NB4 (cell line): ENCODE measurements at places on chromosomes 5 and 9.

DNA sequence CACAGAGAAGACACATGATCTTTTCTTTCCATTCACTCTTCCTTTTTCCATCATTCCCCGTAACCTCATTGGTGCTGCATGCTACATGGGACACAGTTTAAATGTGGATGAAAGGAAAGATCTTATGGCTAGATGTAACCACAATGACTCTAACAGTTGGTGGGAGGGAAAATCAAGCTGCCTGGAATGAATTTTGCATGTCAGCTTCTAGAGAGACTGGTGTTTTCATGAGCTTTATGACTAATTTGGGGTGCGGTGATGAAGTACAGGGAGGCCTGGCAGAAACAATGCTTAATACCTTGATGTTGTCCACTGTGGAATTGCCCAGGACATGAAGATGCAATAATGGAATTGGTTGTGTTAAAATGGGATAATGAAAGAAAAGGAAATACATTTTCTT, 55.9 kb upstream of the MYO10 start:
- no peak for DNase-seq

DNA sequence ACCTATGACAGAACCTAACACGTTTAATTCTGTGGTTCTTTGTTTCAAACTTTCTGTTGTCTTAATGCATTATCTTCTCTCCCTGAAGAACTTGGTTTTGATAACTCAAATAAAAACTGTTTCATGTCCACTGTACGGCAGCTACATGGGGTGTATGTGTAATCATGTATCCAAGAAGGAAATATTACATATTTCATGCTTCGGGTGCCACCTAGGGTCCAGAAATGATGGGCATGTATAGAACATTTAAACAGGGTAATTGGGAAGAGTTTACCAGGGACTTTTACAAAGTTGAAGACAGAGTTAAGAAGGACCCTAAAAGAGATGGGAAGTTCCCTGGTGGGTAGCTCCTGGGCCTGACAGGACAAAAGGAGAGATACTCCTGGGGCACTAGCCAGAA, 291.3 kb downstream of the FBXL7 start:
- no peak for DNase-seq

DNA sequence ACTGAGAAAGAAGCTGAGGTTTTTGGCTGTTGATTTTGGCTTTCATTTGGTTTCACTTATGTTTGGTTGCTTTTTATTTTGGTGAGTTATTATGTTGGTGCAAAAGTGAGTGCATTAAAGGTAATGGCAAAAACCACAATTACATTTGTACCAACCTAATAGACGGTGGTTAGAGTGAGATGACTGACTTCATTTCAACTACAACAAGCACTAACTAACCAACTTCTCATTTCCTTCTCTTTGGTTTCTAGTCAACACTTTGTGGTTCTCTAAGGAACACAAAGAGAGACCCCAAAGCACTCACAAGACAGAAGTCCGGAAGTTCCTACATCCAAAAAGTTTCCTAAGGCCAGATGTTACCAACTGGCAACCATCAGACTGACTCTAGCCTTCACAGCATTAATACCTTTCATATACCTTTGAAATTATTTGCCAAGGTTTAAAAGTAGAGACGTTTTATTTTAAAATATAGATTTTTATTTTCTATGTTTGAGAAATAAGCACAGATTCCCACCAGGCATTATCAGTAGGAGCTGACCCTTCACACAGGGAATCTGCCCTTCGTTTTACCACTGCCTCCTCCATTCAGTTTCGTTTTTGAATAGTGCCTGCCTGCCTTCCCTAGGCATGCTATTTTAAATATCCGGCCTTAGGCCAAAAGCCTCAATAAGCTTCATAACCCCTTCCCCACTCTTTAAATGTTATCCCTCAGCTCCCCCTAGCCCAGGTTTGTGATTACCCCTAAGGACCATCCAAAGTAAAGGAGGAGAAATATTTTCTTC, 301.1 kb upstream of the PTGER4 start:
- no peak for DNase-seq

DNA sequence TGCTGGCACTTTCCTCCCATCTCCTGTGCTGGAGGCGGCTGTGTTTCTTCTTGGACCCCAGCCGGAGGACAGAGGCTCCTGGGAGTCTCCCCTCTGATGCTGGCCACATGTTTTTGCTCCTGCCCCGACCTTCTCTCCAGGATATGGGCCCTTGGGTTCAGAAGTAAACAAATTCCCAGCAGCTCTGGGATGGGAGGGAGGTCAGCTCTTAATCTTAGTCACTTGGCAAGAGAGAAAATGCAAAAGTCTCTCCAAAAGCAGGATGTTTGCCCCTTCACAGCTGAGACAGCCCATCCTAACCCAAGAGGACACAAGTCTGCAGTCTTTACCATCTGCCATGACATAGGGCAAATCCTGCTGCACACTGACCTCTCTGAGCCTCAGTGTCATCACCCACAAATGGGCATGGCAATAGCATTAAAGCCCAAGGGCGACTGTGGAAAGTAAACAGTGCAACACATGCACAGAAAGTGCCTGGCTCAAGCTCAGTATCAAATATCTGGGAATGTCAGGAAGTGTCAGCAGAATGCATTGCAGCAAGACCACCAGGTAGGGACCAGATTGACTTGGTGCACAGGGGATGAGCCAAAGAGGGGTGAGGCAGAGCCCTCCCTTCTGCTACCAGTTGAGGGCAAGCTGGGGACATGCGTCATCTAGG, 117.0 kb upstream of the CXCL14 start:
- no peak for DNase-seq

GRCh38 chr9:133456409-133456808, 3.4 kb upstream of the CACFD1 start:
- DNase-seq: no peak

- DNase-seq: no peak
Observed at GRCh38 chr5:132008961-132009680, 2.3 kb downstream of the ACSL6 start.

- no peak for DNase-seq
Observed at GRCh38 chr9:101225271-101225670, 159.5 kb downstream of the BAAT start.

DNA sequence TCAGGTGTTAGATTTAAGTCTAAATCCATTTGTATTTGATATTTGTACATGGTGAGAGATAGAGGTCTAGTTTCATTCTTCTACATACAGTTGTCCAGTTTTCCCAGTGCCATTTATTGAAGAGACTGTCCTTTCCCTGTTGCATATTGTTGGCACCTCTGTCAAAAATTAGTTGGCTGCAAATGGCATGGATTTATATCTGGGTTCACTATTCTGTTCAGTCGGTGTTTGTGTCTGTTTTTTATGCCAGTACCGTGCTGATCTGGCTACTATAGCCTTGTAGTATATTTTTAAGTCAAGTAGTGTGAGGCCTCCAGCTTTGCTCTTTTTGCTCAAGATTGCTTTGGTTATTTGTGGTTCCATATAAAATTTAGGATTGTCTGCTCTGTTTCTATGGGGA, 176.2 kb upstream of the DMRT1 start:
- DNase-seq: no peak

GRCh38 chr5:171513591-171513990, 94.1 kb downstream of the FGF18 start:
- no peak for DNase-seq

- no peak for DNase-seq
Observed at GRCh38 chr5:129593525-129593924, 133.4 kb downstream of the ADAMTS19 start.

GRCh38 chr9:109974918-109975276, 194.9 kb downstream of the PALM2AKAP2 start:
- no peak for DNase-seq

DNA sequence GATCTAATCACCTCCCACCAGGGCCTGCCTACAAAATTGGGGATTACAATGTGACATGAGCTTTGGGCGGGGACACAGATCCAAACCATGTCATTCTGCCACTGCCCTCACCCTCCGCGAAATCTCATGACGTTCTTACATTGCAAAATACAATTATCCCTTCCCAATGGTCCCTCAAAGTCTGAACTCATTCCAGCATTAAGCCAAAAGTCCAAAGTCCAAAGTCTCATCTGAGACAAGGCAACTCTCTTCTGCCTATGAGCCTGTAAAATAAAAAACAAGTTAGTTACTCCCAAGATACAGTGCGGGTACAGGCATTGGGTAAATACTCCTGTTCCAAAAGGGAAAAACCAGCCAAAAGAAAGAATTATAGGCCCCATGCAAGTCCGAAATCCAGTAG, 14.6 kb upstream of the PCDHAC2 start:
- DNase-seq: no peak

GRCh38 chr5:19608444-19609002, 379.5 kb downstream of the CDH18 start:
- peak; percentile 19 for DNase-seq

GRCh38 chr5:171795381-171795780, 9.8 kb downstream of the SMIM23 start:
- no peak for DNase-seq

DNA sequence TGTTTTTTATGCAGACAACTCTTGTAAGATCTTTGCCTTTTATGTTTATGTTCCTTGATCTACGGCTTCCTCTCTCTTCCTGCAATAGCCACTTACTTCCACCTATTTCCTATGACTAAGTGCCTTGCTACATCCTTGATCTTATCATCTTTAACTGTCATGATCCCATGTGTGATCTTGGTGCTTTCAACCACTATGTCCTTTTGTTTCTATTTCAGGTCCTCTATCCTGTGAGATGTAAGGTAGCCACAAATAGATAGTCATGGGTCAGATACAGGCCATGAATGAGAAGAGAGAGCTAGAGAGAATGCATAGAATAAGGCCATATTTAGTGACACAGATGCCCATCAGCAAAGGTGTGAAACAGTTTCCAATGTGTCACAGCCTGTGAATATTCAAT, 243.6 kb upstream of the HAPLN1 start:
- peak; percentile 87 for DNase-seq

DNA sequence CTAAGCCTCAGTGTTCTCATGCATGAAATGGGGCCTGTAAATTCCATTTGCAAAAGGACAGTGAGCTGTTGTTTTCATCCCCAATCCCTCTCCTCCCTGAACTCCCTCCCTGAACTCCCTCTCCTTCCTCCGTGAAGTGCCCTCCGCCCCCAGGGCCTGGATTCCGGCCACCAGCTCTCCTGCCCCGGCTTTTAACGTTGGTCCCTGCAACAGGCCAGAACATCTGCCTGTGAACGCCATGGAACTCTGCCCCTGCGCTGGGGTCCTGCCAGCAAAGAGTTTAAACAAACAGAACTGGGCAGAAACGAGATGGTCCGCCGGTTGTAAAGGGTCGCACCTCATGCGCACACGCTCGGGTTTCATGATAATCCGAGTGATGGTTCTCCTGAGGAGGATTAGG, 62.4 kb downstream of the SMIM23 start:
- DNase-seq: no peak

DNA sequence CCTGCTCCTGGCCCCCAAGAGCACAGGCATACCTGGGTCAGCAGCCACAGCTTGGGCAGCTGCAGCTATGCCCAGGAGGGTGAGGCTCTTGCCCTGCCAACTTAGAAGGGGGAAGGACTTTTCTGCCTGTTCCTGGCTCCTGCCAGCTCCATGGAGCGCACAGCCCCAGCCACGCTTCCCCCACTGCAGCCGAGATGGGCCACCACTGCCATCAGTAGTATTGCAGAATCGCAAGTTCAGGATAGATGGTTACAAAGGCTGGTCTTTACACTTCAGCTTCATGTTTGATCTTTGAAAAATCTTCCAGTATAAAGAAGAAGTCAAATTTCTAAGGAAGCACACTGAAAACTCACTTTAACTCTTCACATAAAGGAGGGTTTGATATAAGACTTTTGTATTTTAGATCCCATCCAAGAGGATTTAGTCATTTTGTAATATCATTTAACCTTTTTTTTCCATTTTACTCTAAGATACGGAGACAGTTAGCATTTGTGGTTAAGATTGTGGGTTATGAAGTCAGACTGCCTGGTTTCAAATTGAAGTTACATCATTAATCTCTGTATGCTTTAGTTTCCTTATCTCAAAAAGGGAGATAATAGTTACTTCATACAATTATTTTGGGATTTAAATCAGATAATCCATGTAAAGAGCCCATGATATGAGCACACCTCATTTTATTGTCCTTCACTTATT, 81.8 kb downstream of the NLN start:
- peak; percentile 50 for DNase-seq

GRCh38 chr5:57741336-57741735, 258.7 kb upstream of the ACTBL2 start:
- no peak for DNase-seq

DNA sequence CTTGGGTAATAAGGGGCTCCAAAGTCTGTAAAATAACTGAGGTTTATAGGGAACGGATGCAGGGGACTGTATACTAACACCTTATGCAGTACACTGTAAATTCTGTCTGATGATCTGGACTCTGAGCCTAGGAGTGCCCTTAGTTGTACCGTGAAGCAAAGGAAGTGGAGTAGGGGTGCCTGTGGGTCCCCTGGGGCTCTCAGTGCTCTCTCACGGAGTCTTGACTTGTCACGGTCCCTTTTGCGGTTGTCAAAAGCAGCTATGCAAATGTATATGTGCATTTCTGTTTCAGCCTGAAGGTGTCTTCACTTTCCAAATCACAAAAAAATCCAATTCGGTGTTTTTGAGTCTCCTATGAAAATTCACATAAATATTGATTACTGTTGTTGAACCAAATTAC, 17.8 kb downstream of the DMRT1 start:
- DNase-seq: peak; percentile 54

DNA sequence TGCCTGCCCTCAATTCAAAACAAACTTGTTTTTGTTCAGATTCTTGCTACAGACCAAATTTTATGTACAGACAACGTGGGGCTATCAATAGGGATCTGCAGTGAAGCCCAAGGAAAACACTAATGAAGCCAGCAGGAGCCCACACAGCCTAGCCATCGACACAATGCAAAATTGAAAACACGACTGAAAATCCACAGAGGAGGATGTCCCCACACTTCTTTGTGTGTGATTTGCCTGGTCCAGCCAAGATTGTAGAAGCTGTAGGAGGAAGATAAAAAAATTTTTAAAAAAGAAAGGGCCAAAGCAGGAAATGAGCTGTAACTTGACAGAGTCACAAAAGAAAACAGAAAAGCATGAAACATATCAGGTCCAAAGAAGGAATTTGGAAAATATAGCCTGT, 34.8 kb downstream of the HTR4 start:
- no peak for DNase-seq

DNA sequence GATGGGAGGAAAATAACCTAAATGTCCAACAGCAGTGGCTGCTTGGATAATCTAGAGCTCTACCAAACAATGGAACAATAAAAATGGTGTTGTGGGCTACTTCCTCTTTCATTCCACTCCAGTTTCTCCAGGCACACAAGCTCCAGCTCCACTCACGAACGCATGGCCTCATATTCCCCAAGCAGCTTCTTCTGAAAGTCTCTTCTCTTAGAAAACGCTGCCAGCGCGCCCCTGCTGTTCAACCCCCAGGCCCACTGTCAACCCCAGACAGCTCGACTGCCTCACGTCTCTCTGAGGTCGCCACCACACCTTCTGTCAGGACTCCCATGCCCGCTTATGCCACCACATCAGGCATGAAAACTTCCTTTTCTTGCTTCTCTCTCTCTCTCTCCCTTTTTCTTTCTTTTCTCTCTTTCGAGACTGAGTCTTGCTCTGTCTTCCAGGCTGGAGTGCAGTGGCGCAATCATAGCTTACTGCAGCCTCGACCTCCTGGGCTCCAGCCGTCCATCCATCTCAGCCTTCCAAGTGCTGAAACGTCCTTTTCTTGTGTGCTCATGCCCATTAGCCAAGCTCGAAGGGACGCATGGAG, 16.2 kb downstream of the OR2V2 start:
- DNase-seq: peak; percentile 88

- no peak for DNase-seq
Observed at GRCh38 chr5:134252671-134253070, 26.8 kb upstream of the PPP2CA start.

GRCh38 chr5:57887851-57888621, 405.4 kb upstream of the ACTBL2 start:
- peak; percentile 7 for DNase-seq

- no peak for DNase-seq
Observed at GRCh38 chr5:4804691-4805360, 335.3 kb upstream of the ADAMTS16 start.
